ENCODE measurements at places on chromosomes 2 and 18.
A peak's percentile ranks its signal among the peaks of the same experiment; 100 is the strongest.

DNA sequence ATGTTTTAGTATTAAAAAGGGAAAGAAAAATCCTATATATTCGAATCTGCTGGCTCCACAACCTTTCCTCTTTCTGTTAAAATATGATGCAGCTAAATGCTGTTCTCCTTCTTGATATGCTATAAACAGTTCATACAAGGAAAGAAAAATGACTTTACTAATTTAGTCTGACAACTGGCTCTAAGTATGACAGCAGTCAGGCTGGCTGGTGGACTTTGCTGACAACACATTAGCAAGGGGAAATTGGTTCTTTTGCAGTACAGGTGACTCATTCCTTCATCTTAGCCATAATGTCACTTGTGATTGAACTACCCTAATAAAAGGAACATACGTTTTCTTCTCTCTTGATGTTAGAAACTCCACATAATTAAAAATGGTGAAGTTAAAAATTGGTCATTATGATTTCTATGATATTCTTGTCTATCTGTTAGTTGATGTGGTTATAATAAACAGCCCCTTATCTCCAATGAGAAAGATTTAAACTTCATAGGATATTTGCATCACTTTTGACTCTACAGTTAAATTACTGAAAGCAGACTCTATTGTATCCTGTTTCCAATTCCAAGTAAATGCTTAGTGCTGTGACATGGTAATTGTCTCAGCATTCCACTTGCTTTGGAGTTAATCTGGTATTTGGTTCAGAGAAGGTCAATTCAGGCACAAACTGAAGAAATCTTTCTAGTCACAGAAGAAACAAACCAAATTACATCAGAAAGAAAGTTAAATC, 315.3 kb upstream of the GULP1 start:
- no peak for DNase-seq

DNA sequence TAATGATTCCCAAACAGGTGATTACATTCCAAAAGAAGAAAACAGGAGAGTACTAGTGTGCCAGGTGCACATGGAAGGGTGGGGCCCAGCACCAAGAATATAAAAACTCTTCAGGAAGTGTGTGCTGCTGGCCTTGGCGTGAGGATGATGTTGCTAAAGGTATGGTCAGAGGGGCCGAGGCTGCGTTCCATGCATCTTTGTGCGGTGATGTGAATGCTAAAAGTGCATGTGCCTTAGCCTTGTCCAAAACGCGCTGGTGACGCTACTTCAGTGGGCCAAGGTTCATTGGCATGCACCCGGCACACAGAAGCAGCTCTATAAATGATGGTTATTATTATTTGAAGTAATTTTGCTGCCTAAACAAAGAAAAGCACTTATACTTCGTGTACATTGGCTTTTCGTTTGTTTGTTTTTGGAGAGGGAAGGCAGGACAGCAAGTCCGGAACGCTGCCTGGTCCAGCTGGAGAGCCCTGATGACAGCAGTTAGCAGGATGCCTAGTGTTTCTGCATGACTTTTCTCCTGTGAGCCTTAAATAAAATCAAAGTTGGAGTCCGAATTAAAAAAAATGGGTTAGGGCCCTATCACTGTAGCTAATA, 2.9 kb downstream of the ALKAL2 start:
- no peak for DNase-seq

- DNase-seq, result peak; percentile 44
Observed at GRCh38 chr2:174574657-174575056, 22.9 kb downstream of the WIPF1 start.

DNA sequence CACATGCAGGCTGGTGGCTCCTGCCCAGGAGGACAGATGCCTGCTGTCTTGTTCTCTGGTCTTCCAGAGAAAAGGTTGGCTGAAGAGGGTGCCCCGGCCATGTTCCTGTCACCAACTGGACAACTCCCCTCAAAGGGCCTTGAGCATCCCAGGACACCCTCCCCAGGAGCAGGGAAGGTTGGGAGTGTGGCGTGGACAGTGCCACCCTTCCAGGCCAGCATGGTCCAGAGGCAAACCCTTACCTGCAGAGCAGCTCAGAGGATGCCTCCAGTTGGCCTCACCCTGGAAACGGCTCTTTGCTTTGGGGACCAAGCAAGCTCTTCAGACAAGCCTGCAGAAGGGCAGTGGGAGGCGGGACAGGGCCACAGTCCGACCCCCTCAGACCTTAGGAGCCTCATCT, 4.9 kb upstream of the GPC1 start:
- DNase-seq, result no peak

- DNase-seq, result no peak
Observed at GRCh38 chr2:102520009-102520408, 47.0 kb downstream of the SLC9A4 start.

- no peak for DNase-seq
Observed at GRCh38 chr18:51711298-51711889, 513.9 kb upstream of the MEX3C start.

DNA sequence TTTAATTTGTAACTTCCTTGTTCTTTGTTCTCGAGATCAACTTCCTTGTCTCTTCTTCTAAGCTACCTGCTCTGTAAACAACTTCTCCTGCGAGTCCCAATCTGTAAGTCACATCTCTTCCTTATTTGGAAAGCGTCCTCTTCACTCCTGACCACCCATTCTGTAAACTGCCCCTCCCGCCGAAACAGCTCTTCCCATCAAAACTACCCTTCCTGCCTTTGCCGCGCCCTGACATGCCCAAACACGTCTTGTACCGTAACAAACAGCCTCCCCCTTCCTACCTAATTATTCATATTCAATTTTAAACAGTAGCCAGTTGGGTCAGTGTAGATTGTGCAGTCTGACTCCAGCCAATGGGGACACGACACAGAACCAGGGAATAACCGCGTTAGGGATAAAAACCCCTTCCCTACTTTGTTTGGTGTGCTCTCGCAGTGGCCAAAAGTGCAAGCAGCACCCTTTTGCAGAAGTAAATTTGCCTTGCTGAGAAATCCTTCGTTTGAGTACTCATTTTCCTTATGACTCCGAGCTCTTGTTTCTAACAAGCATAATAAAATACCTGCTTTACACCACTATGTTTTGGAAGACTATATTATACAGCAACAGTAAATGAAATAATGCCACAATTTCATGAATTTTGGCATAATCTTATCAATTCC, 39.8 kb downstream of the PIAS2 start:
- no peak for DNase-seq

- DNase-seq, result no peak
Observed at GRCh38 chr2:119478978-119479295, 45.3 kb downstream of the SCTR start.

DNA sequence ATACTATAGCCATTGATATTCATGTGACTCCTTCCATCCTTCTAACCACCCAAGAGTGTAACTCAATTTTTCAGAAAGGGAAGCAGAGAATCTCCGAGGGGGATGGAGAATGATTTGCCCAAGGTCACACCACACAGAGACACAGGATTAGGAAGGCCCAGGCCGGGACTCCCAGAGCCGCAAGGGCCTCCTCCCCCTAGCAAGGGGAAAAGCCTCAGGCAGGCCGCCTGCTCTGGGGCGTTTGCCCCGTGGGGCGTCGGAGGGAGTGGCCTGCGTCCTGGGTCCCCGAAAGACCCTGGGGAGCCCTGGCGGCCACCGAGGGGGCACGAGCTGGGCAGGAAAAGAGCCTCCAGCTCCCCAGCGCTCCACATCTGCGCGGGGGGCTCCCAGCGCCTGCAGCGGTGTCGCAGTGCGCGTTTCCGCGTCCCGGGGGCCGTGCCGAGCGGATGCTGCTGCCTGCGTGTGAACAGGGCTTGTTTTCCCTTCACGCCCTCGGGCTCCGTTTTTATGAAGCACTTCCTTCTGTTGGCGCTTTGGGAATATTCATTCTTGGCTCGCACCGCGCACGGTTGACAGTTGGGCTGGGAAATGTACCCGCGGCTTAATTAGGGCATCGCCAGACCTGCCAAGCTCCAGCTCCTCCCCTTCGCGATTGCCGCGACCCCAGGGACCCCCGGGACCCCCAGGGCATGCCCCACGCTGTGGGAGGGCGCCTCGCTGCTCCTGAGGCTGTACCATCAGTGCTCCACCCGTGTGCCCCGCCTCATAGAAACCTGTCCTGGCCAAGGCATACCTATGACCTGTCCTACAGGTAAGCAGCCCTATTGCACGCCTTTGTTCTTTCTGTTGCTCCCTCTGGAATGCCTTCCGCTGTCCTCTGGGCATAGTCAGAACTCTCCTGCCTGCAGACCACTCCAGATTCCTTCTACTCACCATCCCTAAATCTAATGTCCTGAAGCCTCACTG, 158.9 kb upstream of the GLI2 start:
- DNase-seq, result no peak

DNA sequence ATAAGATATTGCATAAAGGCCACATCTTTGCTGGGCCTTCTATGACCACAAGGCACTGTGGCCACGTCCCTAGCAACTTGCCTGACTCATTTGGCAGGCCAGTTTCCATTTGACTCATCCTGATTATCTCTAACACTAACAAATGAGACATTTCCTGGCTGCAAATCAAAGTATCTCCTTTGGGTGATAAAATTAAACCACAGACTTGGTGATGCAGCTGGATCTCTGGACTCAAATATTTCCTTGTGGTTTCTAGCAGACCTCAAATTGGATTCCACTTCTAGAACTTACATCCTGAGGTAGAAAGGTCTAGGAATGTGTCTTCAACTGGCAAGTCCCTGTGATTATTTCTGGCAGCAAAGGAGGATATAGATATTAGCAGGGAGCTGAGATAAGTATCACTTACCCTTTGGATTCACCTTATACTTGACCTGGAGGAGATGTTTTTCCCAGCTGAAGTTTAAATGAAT, 167.9 kb upstream of the NXPH2 start:
- DNase-seq, result no peak

- no peak for DNase-seq
Observed at GRCh38 chr2:195664528-195664927, 7.5 kb downstream of the SLC39A10 start.

GRCh38 chr2:46856336-46856735, 59.3 kb downstream of the MCFD2 start:
- DNase-seq, result no peak

DNA sequence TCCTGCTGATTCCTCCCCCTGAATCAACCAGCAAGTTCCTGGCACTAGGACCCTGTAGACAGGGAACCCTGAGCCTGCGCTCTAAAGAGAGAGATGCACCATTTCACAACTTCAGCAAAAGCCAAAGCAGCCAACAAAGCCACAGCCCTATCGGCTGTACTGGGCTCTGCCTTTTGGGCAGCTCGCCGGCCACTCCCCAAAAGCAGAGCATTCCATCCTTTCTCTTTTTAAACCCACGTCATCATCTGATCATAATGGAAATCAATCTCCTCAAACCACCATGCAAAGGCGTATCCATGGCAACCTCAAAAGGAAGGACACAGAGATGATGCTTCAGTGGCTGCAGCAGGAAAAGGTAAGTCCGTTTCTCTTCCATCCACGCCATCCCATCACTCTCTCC, 5.3 kb upstream of the DCTN1 start:
- no peak for DNase-seq

DNA sequence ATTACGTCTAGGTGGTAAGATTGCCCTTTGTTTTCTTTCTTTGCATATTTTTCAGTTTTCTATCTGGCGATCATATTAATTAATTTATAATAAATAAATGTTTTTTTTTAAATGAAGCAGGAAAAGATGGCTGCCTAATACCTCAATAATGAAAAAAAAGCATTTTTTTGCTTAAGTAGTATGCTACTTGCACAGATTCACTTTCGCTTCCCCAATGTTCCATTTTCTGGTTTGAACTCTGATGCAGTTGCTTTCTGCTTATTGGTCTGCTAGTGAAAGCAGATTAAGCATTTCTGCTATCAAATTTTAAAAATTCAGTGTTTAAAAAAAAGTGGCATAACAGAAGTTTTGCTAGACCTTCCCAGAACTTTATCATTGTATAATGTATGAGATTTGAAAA, 11.9 kb upstream of the TMEM182 start:
- no peak for DNase-seq

GRCh38 chr2:96116879-96117533, 635 bp upstream of the ADRA2B start:
- DNase-seq, result no peak

DNA sequence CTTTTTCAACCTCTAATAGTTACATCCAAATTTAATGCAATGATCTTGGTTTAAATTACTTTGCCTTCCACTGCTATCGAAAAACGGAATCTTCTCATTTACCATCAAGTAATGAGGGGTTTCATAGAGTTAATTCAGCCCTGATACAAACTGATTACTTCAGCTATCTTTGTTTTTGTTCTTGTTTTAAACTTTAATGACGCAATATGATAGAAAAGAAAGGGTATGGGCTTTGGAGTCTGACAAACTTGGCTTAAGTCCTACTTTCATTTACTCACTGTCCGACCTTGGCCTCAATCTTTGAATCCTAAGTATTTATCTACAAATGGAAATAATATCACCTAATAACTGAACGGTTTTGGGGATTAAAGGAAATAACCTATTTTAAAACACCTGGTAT, 16.1 kb downstream of the ADAM17 start:
- no peak for DNase-seq

GRCh38 chr2:17373741-17374140, 144.5 kb downstream of the RAD51AP2 start:
- peak; percentile 11 for DNase-seq

DNA sequence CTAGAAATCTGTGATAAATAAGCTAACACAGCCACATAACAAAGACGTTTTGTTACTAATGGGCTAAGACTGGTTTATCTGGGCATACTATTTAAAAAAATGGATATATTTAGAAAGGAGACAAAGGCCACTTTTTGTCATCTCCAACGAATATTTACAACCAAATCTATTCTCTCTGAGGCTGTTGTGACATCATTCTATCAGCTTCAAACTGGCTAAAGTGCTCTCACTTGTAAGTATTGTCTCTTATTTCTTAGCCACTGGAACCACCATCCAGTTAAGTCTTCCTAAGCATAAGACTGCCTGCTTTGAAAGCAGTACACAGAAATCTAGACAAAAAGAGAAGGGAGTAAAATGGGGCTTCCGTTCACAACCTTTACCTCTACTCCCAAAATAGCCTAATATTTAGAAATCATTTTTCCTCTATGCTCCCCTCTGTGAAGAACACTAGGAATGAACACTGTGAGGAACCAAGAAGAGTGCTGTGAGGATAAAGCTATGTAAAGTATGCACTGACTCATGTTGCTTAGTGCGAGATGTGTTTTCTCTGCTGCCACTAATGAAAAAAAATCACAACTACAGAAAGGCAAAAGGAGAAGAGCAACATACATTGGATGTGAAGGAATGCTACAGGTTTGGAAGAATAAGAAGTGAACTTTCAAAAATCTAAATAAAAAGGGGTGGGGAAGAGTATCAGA, 264.1 kb downstream of the EXOC6B start:
- peak; percentile 34 for DNase-seq
